ENCODE measurements at places on chromosomes 16 and 17.
A peak's percentile ranks its signal among the peaks of the same experiment; 100 is the strongest.

- no peak for DNase-seq
Observed at GRCh38 chr17:10598621-10599020, 49.2 kb upstream of the MYH2 start.

DNA sequence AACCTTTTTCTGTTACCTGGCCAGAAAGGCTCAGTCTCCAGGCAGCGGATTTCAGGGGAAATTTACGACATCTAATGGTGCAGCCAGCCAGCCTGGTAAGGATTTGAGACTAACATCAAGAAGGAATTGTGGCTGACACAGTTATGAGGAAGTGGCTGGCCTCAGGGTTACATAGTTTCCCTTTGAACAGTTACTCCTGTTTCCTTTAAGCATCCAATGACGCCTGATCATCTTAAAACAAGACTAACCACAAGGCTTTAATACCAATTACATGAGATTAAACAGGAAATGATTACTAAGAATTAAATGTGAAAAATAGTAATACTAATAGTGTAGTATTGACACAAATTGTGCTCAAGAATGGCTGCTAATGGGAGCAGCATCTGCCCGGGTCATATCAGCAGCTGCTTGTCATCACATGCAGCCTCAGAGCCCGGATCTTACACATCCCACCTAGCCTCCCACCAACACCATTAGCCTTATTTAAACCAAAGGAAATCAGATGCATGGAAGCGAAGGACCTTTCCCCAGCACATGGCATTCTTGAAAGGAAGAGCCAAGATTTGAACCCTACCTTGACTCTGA lies 431.8 kb downstream of the PMP22 start:
- peak; percentile 88 for DNase-seq

DNA sequence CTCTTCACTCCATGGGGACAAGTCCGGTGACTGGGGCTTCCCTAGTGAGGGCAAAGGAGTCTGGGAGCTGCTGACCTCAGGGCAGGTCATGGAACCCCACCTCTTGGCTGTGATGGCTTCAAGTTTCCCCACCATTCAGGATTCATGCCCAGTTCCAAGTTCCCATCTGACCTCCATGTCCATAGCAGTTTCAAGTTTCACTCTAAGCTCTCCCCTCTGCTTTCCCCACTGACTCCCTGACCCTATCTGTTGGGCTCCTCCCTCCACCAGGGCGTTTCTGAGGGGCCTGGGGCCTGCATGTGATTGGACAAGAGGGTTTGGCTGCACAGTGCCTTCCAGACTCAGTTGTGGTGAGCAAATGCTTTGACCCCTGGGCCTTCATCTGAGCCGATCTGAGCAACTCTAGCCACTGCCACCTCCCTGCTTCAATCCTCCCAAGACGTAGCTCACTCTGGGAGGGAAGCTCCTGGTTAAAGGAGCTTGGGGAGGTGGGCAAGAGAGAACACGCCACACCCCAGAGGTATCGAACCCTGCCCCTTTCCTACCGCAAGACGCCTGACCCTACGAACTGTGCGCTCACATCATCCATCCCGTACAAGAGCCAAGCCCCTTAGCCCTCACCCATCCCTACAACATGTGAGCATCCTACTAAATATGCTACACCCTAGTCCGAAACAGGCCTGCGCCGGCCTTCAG lies 8.3 kb downstream of the ZNF629 start:
- DNase-seq: peak; percentile 82

DNA sequence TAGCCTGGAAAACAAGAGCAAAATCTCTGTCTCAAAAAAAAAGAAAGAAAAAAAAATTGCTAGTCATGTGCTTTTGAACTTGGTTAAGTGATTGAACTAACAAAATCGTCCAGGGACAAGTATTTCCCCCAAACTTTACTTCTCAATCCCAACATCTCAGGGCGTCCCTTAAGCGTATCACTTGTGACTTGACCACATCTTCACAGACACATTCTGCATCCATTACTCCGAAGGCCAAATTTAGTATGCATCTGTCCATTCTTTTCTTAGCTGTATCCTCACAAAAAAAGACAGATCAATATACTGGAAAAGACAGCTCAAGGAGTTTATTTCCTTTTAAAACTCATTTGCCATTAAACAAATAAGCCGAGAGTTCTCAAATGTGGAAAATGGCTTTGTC lies 5.9 kb upstream of the JPT1 start:
- DNase-seq: no peak

GRCh38 chr16:3948378-3948995 lies 68.0 kb upstream of the CREBBP start:
- no peak for DNase-seq

GRCh38 chr16:9469512-9469911 lies 378.1 kb downstream of the HAPSTR1 start:
- peak; percentile 4 for DNase-seq

DNA sequence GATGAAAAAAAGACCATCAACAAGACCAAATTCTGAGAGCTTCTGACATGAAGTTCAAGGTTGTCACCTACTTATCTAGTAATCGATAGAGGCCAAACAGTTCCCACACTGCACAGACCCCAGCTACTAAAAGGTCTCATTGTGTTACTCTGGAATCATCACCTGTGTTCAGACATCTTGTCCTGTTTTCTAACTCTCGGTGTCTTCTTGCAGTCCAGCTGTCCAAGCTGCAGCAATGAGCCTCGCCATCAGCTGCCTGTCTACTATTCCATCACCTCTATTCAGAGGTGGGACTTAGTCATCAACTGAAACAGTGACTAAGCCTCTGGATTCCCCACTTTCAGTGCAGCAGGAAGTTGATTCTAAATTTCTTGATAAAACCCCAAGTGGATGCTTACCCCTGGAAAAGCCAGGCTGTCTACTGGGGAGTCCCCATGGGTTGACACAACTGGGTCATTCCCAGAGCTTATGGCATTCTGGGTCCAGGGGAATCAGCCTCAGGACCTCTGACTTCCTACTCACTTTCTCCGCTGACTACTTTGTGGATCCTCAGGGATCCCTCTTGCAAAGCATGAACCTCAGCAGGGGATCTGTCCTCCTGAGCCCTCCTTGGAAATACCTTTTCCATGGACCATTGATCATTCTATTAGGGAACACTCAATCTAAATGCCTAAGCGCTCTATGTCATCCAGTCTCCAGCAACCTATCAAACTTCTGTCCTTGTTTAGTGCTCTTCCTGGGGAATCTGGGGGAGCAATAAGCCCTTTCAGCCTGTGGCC lies 46.5 kb downstream of the HNF1B start:
- DNase-seq: peak; percentile 54

GRCh38 chr17:71777048-71777640 lies 343.7 kb upstream of the SOX9 start:
- no peak for DNase-seq

- DNase-seq: no peak
Observed at GRCh38 chr16:38941-39892, 14.2 kb downstream of the POLR3K start.

GRCh38 chr16:17224879-17225281 lies 245.9 kb downstream of the XYLT1 start:
- peak; percentile 1 for DNase-seq

DNA sequence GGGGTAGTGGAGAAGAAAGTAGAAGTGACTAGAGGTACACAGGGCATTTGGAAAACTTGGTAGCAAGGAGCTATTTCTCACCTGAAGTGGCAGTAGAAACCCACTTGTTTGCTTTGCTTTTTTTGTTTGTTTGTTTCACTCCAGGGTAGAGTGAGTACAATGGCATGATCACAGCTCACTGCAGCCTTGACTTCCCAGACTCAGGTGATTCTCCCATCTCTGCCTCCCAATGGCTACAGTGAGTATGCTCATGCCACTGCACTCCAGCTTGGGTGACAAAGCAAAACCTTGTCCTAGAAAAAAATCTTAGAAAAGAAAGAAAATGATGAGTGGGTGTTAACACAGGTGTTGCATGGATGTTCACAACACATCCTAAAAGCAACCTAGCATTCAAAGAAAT lies 40.4 kb downstream of the SCNN1G start:
- DNase-seq: no peak

All from choroid plexus epithelial cell (primary cell).